Tibial artery (tissue), 4 donors: ENCODE measurements at places on chromosomes 2 and 18.

GRCh38 chr18:79402977-79403722 is 7.4 kb downstream of the NFATC1 start:
- DNase-seq, result peak; percentile 88

DNA sequence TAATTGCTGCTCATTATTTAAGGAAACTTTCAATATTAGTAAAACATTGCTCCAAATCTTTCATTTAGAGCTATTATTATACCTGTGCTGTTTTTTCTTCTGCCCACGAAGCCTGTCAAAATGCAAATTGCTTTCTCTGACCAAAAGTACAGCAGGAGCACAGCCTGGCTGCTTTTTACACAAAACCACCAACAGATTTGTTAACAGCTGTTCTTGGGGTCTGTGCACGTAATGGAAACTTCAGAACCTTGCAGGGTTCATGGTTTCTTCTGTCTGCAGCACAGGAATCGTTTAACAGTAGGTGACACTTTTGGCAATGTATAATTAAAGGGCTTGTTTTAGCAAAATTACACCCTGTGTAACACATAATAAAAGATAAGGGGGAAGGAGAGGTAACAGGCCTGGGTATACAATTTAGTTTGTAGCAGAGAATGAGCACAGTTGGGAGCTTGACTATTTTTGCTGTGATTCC is 447.3 kb downstream of the KCNJ3 start:
- no peak for DNase-seq

- DNase-seq, result no peak
Measured at GRCh38 chr2:230896346-230897115, 28.5 kb downstream of the GPR55 start.

GRCh38 chr18:13239171-13239956 is 20.8 kb downstream of the LDLRAD4 start:
- DNase-seq, result peak; percentile 50

- no peak for DNase-seq
Measured at GRCh38 chr18:4755848-4756247, 300.7 kb upstream of the DLGAP1 start.

- DNase-seq, result no peak
Measured at GRCh38 chr2:232761301-232761907, 15.0 kb downstream of the KCNJ13 start.

DNA sequence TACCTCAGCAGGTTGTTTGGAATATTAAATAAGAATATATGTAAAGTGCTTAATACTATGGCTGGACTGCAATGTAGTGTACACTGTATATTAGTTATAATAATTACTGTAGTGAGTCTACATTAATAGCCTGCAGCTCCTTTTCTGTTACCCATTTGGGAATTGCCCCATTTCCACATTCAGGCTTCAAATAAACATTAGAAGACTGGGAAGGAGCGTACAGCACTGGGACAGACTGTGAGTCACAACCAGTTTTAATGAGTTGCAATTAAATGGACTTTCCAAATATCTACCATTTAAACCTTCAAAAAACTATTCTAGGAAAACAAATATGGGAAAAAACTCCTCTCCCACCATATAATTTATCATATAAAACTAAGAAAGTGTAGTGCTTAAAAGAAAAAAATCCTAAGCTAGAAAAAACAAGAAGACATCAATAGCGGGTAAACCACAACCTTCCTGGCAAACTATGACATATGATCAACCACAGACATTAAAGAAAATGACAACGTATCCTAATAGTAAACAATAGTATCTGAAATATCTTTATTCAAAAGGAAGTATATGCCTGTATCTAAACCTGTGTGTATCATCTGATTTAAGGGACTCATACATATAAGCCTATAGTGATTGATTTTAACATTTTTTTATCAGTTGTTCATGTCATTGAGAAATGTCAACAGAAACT is 86.1 kb downstream of the TRIP12 start:
- no peak for DNase-seq

DNA sequence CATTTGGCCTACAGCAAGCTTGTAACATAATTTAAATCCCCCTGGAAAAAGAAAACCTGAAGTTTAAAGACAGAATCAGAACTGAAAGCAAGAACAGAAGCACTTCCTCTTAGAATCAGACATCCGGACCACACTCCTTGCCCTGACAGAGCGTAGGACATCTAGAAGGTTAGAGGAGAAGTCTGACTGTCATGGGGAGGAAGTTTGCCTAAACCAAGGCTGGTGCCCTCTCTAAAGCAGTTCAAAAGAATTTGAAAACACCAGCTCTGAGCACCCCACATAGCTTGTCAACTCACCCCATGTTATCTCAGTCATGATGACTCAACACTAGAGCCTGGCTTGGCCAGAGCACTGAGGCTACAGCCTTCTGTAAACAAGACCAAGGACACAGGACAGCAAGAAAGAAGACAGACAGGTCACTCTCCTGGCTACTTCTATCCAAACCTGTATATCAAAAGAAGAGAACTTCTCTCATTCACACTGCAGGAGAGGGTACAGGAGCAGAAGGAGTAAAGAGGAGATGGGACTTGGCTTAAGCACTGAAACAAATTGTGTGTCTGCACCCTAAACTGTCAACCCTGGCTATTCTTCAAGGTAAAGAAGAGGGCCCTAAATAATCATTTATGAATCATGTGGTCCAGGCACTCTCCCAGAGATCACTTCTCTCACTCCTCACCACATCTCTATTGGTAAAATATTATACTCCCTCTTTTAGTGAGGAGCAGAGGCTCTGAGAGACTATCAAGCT is 198.6 kb downstream of the MEMO1 start:
- no peak for DNase-seq

DNA sequence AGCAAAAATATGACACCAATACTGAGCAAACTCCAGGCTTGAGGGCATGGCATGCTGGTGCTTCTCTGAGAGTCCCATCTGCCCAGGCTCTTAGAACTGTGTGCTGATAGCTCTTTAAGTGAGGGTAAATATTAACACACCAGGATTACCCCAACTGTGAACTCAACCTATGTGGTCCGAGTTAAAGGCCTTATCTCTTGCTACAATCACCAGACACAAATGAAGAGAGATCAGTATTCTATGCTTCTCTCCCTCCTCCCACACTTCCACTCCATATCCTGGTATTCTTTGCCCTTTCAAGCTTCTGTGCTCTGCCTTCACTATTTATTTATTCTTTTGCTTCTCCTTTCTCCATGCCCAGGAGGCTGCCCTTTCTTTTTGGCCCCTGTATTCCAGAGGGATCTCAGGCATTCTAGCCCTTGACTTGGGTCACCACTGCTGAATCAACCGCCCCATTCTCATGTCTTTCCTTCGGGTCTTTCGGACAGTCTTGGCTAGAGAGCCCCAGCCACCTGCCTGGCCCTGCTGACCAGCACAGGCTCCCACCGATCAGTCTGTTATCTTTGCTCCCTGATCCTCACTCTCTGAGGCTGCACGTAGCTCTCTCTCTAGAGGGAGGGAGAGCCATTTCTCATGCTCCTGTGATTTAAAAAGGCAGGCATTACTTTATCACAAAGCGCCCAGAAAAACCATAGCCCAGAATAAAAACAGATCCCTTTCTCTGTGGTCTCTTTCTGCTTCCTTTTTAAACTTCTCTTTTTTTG is 17.2 kb upstream of the HK2 start:
- DNase-seq, result no peak

DNA sequence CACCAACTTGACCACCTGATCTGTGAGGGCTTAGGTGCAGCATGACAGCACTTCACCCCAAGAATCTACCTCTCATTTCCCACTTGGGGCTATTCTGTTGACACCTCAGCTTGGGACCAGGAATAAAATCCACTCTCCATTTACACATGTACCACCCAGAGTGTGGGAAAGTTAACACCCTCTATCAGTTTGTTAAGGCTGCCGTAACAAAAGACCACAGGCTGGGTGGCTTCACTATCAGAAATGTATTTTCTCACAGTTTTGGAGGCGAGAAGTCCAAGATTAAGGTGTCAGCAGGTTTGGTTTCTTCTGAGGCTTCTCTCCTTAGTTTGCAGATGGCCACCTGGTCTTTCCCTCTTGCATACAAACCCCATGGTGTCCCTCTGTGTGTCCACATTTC is 277.7 kb upstream of the ERBB4 start:
- no peak for DNase-seq

GRCh38 chr2:180647621-180648020 is 332.8 kb upstream of the UBE2E3 start:
- no peak for DNase-seq

GRCh38 chr2:172829229-172829628 is 93.6 kb downstream of the RAPGEF4 start:
- no peak for DNase-seq

GRCh38 chr18:33761363-33761762 is 183.3 kb downstream of the ASXL3 start:
- peak; percentile 20 for DNase-seq

DNA sequence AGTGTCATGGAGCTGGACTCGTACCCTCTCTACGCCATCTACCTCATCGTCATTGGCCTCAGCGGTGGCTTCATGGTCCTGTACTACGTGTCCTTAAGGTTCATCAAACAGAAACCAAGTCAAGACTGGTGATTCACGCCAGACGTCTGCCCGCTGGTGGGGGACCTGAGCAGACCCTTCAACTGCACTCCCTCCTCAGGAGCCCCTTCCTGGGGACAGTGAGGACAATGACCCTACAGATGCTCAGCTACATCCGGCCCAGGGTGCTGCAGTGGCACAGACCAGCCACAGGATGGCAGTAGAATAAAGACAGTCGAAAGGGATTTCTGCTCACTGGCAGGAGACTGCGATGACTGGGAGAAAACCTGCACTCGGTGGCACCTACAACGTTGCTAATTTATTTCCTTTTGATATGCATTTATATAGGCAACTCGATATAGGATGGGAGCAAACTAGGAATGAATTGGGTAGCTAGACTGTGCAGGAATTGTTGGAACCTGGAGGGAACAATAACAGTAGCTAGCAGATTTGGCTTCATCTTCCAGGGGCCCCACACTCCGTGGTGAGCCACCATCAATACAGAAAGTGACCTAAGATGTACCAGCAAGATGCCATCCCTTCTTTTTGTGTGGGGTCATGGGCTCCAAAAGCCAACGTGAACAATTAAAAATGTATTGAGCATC is 39.2 kb downstream of the ABCG8 start:
- DNase-seq, result no peak

DNA sequence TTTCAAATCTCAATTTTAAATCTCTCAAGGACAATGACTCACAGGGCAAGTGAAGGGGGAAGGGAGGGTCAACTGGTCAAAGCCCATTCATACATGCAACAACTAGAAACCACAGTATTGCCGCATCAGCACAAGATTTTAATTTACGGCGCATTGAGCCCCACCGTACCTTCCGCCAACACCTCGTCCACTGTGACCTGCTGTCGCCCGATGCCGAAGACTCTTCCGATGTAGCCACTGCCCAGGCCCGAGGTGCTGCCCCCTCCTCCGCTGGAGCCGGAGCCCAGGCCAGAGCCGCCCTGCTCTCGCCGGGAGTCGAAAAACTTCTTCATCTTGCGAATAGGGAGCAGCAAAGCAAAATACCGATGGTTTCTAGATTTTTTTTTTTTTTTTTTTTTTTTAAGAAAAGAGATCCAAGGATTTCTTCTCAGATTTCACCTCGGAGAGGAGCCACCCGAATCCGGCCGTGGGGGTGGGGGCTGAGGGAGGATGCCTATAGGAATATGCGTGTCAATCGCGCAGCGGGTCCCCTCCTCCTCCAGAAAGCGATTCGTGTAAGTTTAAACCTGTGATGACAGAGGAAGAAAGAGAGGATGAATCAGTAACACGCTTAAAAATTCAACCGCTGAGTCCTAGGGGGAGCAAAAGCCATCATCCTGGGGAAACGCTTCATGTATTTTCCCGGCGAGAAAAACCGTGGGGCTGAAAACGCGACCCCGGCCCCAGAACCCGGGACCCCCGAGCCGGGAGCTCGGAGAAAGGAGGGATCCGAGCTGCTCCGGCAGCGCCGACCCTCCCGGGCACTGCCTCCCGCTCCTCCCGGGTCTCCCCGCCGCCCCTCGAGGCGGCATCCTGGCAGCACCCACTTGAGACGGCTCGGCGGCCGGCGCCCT is 584 bp downstream of the AAK1 start:
- peak; percentile 50 for DNase-seq

GRCh38 chr2:178568227-178568626 is 88.0 kb downstream of the PLEKHA3 start:
- DNase-seq, result no peak

DNA sequence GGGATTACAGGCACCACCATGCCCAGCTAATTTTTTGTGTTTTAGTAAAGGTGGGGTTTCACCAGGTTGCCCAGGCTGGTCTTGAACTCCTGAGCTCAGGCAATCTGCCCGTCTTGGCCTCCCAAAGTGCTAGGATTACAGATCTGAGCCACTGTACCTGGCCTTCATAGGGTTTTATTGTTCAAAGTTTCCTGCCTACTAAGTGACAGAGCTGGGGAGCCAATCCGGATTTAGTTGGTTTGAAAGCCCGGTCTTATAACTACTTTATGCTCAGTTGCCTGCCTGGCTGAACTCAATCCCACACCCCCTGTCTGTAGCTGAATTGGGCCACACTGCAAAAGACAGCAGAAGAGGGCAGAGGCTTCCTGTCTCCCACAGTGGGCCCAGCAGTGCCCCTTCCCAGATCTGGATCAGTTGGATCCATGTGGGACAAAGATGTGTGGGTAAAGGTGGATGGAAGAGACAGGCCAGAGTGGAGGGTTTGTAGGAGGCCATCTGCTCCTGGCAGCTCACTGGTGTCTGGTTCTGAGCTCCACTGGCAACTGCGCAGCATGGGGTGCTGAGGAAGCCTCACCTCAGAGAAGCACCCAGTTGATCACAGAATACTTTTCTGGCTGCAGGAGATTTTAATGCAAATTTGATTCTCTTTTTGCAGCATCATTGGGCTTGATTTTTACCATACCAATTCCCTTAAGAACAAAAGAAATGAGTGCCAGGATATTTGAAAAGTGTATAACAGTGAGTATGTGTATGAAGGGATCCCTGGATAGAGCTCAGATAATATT is 144.9 kb downstream of the DDX1 start:
- DNase-seq, result no peak

DNA sequence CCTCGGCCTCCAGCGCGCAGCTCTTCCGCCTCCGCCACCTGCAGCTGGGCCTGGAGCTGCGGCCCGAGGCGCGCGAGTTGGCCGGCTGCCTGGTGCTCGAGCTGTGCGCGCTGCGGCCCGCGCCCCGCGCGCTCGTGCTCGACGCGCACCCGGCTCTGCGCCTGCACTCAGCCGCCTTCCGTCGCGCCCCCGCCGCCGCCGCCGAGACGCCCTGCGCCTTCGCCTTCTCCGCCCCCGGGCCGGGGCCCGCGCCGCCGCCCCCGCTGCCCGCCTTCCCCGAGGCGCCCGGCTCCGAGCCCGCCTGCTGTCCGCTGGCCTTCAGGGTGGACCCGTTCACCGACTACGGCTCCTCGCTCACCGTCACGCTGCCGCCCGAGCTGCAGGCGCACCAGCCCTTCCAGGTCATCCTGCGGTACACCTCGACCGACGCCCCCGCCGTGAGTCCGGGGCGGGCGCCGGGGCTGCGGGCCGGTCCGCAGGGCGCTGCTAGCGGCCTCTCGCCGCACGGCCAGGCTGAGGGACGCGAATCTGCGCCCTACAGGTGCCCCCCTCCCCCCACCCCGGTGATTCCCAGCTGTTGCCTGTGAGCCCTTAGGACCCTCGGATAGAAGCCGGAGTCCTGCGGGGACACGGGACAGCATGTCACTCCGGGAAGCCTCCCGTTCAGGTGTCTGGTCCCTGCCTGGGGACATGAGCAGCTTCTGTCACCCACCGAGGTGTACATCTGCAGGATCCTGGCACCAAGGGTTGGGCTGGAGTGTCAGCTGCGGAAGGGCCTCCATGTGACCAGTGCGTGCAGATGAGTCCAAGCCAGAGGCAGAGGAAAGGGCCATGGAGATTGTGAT is 616 bp downstream of the RNPEPL1 start:
- peak; percentile 41 for DNase-seq
